ENCODE measurements at places on chromosomes 12 and 14.

DNA sequence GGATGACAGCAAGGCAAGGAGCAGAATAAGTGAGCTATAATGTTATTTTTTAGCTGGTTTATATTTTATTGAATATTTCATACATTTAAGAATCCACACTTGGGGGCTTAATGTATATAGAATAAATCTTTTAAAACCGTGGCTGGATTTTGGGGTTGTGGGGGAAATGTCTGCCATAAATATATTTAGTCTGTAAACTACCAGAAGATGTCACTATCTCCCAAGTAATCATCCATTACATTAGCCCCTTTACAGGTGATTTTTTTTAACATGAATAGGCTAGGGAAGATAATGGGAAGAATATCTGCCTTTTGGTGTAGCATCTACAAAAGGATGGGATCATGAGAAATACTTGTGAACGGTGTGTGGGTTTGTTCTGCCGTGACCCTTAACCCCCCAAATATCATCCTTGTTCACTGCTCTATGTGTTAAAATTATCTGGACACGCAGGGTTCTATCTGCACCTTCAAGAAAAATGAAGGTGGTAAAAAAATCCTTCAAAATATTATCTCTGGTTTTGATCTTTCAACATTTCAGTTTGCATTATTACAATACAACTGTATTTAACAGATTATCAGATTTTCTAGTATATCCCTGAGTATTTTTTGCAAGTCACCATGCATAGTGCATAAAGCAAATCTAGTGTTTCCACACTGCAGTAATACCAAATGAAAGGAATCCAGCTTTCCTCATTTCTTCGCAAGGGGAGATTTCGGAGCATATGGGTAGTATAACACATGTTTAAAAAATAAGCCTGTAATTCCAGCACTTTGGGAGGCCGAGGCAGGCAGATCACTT is 8.0 kb upstream of the SLC17A8 start:
- DNase-seq: no peak

GRCh38 chr12:47110718-47111391 is 31.1 kb upstream of the AMIGO2 start:
- DNase-seq: no peak

DNA sequence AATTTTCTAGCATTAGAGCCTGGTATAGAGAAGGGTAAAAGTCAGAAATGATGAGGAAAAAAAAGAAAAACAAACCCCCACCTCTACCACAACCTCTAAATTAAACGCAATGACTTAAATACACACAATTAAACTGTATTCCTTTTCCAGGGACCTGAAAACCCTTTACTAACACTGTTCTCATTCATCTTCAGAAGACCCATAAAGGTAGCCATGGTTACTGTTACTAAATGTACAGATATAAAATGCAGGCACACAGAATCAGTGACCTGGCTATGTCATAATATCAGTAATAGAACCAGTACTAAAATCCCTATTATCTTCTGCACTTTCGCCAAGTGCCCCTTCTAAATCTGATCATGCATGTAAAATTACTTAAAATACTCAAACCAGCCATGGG is 1.4 kb downstream of the ACIN1 start:
- no peak for DNase-seq

DNA sequence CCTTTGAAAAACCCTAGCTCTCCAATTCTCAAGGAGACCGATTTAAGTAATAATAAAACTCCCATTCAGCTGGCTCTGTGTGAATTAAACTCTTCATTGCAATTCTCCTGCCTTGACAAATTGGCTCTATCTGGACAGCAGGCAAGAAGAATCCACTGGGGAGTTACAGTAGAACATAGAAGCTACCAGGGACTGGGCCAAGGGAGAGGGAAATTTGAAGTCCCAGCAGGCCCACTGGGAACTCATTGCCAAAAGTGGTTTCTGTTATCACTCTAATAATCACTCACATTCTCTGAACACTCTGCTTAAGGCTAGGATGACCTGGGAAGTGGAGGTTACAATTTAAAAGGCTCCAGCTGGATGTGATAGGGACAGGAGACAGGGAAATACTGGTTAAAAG is 384.5 kb upstream of the CCDC196 start:
- no peak for DNase-seq

DNA sequence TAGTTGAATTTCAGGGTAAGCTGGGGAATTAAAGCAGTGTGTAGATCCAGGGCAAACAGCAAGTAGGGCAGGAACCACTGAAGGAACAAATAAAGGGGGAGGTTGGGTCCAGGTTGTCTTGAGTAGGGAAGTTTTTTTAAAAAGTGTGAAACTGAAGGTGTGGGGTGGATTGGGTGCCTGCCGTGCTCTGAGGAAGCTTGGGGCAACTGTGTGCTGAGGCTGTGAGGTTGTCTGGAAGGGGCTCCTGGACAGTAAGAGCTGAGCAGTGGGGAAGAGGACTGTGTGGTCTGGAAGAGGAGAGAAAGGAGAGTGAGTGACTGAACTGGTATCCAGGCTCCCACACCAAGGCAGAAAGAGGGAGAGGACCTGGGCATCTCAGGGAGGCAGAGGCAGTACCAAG is 10.9 kb upstream of the GPR162 start:
- DNase-seq: no peak
